ENCODE measurements at places on chromosomes 5 and 9. TPM values are rescaled to one million over a fixed set of nuclear protein-coding genes. Genes with fewer than 3 reads are reported as not detected.

GRCh38 chr5:180611140-180611850 is 20.0 kb upstream of the SCGB3A1 start:
- H3K27ac ChIP-seq, result no peak overlapping the region
- H3K27me3 ChIP-seq, result no peaks in the 10 kb centered on the region
- no peaks in the 10 kb centered on the region for H3K4me1 ChIP-seq
- no peak overlapping the region for H3K4me3 ChIP-seq
- DNase-seq, result no peak

DNA sequence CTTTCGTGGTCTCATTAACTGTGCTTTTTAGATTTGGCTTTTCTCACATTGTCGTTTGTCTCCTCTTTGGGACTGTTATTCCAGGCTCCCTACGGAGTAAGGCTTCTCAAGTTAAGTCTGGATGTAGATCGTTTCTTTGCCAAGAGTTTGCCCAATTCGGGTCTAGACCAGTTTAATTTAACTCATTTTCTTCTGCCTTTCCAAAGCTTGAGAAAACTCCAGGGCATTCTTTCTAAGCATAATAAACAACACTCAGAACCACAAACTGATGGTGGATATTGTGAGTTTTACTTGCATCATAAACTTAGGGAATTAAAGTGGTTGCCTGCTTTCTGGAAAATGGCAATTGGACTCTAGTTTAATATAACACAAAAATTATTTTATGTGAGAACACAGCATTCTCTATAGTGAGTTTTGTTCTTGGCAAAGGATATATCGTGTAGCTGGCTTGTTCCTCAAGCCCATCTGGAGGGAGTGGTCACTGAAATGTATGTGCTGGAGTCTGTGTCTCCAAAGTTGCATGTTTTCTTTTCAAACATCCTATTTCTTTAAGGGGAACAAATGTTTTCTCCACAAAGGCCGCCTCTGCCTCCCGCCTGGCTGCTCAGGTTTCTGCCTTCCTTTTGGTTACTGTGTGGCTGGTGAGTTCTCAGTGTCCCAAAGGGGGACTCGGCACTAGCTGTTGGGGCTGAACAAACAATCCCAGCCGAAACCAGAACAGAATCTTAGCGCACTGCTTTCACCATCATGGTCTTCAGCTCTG is 211.3 kb upstream of the FBN2 start:
- no peak for DNase-seq
- no peaks in the 10 kb centered on the region for H3K27me3 ChIP-seq
- no peak overlapping the region for H3K4me3 ChIP-seq
- no peak overlapping the region for H3K27ac ChIP-seq

- peaks cover 7% of the 10 kb centered on the region for H3K4me1 ChIP-seq
- no peak overlapping the region for H3K27ac ChIP-seq
- H3K4me3 ChIP-seq, result no peak overlapping the region
- DNase-seq, result no peak
These were observed 7.3 kb downstream of the PPP3R2 start for GRCh38 chr9:101587332-101588043.

GRCh38 chr9:130051855-130052254 is 1.9 kb upstream of the GPR107 start:
- peak overlapping the region; percentile 22 for H3K4me3 ChIP-seq
- no peak for DNase-seq
- peaks cover 39% of the 10 kb centered on the region for H3K4me1 ChIP-seq
- no peaks in the 10 kb centered on the region for H3K27me3 ChIP-seq
- peaks cover 5% of the 10 kb centered on the region for H3K36me3 ChIP-seq

DNA sequence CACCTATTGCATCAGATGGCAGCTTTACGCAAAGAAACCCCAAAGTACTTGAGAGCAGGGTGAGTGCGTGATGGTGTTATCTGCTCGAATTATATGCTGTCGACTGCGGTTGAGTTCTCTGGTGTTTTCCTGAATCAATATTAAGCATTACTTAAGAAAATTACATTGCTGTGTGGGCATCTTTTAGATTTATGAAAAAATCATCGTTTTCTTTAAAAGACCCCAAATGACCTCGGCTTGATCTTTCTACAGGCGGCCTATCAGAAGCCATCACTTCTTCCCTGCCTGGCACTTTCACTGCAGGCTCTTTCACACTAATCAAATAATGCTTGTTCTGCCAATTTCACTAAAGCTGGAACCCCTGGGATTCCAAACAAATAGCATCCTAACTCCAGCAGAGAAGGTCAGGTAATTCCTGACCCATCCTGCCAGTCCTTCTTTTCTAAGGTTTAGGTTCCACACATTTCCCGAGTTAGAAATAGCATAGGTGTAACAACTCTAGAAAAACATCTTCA is 1.7 kb downstream of the UBE2QL1 start:
- H3K4me3 ChIP-seq, result no peak overlapping the region
- peaks cover 42% of the 10 kb centered on the region for H3K27me3 ChIP-seq
- peaks cover 2% of the 10 kb centered on the region for H3K4me1 ChIP-seq
- no peaks in the 10 kb centered on the region for H3K36me3 ChIP-seq
- DNase-seq, result no peak

- H3K4me1 ChIP-seq, result peaks cover 51% of the 10 kb centered on the region
- no peaks in the 10 kb centered on the region for H3K27me3 ChIP-seq
- no peak overlapping the region for H3K4me3 ChIP-seq
- no peak for DNase-seq
- no peak overlapping the region for H3K27ac ChIP-seq
- peaks cover 20% of the 10 kb centered on the region for H3K36me3 ChIP-seq
These were observed 79.5 kb downstream of the MVB12B start for GRCh38 chr9:126406075-126406667.

DNA sequence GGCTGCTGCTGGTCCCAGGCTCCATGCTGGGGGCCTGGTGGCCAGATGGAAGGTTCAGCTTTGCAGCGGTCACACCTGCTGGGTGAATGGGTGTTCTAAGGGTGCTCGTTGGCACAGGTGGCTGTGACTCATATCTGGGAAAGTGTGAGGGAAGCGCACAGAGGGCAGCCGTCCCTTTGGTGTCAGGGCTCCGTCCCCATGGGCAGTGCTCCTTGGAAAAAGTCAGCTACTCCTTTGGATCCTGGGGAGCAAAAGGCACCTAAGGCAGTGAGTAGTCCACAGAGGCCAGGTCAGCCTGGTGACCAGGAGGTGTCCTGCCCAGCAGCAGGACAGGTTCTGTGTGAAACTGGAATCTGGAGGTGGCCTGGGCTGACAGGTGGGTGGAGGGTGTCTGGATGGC is 18.4 kb upstream of the GBGT1 start:
- H3K4me1 ChIP-seq, result peaks cover 17% of the 10 kb centered on the region
- H3K27me3 ChIP-seq, result peaks cover 39% of the 10 kb centered on the region
- no peaks in the 10 kb centered on the region for H3K36me3 ChIP-seq
- no peak overlapping the region for H3K27ac ChIP-seq
- no peak for DNase-seq
- no peak overlapping the region for H3K4me3 ChIP-seq

The OCLN gene
- 2.2 TPM for total RNA-seq

- H3K27ac ChIP-seq, result no peak overlapping the region
- no peak overlapping the region for H3K4me3 ChIP-seq
- no peak for DNase-seq
- H3K4me1 ChIP-seq, result peaks cover 14% of the 10 kb centered on the region
- H3K36me3 ChIP-seq, result peaks cover 5% of the 10 kb centered on the region
These were observed 39.1 kb downstream of the SPEF2 start for GRCh38 chr5:35656721-35657120.

- DNase-seq, result no peak
- peaks cover 4% of the 10 kb centered on the region for H3K4me1 ChIP-seq
- H3K27me3 ChIP-seq, result peaks cover 2% of the 10 kb centered on the region
- no peaks in the 10 kb centered on the region for H3K36me3 ChIP-seq
- no peak overlapping the region for H3K4me3 ChIP-seq
- H3K27ac ChIP-seq, result no peak overlapping the region
These were observed 199.1 kb upstream of the IER5L start for GRCh38 chr9:129377181-129377580.

DNA sequence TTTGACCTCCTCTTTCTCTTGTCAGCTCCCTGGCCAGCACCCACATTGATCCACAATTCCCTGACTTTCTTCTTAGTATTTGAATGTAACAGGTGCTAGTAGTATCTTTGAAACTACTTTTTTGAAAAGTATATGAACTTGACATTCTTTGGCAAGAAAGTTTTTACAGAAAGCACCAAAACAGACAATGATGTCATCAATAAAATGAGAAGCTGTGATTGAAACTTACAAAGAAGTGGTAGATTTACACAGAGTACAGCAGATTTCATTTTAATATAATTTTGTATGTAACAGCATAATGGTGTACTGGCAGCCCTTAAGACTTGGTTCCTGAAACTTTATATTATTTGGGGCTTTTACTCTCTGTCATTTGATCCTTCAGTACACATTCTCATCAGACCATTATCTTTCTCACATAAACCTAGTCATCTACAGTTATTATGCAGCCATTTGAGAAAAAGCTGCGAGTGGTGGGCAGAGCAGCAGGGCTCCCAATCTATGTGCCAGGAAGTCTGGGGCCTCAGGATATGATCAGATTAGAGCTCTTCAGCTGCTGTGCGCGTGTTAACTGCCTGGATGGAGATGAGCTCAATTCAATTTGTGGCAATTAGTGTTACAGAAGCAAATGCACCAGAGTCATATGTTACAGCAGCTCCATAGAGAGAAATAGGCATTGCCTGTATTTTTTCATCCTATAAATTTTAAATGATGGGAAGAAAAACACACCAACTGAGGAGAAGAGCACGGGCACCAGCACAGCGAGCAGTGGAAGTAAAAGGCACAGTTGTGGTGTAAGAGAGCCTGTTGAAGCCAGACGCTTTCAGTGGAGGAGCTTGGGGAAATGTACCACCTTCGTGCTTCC is 126.1 kb downstream of the STARD4 start:
- H3K36me3 ChIP-seq, result peaks cover 33% of the 10 kb centered on the region
- H3K4me3 ChIP-seq, result no peak overlapping the region
- no peak for DNase-seq
- H3K27ac ChIP-seq, result no peak overlapping the region
- no peaks in the 10 kb centered on the region for H3K27me3 ChIP-seq
- peaks cover 2% of the 10 kb centered on the region for H3K4me1 ChIP-seq

DNA sequence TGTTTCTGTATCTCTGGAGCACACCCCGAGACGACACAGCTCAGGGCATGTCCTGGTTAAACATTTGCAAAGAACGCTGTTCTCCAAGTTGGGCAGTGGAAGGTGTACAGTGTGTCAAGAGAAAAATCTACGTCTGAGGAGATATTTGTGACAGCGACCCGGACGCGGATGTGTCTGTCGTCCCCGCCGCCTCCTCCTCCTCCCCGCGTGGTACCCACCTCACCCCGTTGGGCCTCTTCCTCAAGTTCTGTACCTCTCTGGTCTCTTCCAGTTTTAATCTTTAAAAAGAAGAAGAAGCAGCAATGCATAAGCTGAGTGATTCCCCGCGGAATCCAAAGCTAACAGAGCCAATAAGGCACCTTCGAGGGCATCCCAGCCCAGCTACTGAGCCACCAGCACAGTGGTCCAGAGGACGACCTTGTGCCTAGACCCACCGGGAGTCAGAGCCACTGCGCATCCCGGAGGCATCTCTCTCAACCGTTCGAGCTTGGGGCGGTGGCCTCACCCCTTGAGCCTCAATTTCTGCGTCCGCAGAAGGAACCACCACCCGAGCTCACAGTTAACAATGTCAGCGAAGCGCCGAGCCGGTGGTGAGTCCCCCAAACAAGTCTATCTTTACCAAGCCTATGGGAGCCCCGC is 467 bp downstream of the C9orf78 start:
- peak overlapping the region; percentile 99 for H3K27ac ChIP-seq
- peaks cover 51% of the 10 kb centered on the region for H3K4me1 ChIP-seq
- peak overlapping the region; percentile 98 for H3K4me3 ChIP-seq
- H3K36me3 ChIP-seq, result peaks cover 71% of the 10 kb centered on the region
- peak; percentile 67 for DNase-seq

GRCh38 chr5:142911775-142912174 is 141.6 kb downstream of the ARHGAP26 start:
- peaks cover 22% of the 10 kb centered on the region for H3K36me3 ChIP-seq
- no peaks in the 10 kb centered on the region for H3K27me3 ChIP-seq
- H3K4me3 ChIP-seq, result no peak overlapping the region
- no peak overlapping the region for H3K27ac ChIP-seq
- no peaks in the 10 kb centered on the region for H3K4me1 ChIP-seq

Data from activated CD8-positive, alpha-beta T cell treated with anti-CD3 and anti-CD28 coated beads, Interleukin-2, amount 10 ng/mL, durations not matched to agents 7 days and 5 days (primary cell).